ENCODE measurements at places on chromosomes 16 and 17. TPM values are rescaled to one million over a fixed set of nuclear protein-coding genes. Genes with fewer than 3 reads are reported as not detected.

DNA sequence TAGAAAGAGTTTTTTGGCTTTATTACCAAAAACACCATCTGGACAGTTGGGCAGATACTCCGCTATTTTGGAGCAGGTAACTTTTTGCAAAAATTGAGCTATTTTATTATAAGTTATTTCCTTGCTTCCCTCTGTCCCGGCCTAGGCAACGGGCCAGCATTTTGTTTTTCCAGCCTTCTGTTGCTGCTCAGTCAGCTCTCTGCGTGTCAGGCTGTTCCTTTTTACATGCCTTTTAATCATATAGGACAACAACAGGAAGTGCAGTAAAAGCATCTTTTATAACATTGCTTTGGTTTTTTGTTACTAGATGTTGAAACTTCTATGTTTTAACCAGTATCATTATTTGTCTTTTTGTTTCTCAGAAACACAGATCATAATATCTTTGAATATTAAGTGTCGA lies 30.4 kb downstream of the PPM1D start:
- DNase-seq, result no peak

DNA sequence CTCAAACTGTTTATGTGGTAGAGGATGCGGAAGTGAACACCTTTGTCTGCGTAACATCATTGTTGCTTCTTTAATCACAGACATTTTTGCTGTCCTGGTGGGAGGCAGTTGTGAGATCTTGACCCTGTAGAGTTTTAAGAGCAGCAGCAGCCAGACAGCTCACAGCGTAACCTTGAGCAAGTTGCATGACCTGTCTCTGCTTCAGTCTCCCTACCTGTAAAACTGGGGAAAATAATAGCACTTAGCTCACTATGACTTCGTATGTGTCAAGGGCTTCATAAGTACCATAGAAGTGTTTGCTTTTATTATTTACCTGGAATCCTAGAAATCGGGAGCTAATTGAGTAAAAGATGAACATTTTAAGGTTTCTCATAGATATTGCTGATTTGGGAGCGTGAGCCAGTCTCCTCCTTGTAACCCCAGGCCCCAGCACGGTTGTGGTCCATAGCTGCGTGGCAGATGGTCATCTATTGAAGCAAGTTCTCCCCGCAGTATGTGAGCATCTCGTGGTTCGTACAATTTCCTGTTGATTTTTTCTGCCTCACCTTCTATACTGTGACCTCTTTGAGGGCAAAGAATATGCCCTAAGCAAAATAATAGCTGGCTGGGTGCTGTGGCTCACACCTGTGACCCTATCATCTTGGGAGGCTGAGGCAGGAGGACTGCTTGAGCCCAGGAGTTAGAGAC lies 34.4 kb downstream of the GPRC5B start:
- DNase-seq, result no peak

- no peak for DNase-seq
Observed at GRCh38 chr16:71734511-71734910, 10.0 kb upstream of the PHLPP2 start.

- no peak for DNase-seq
Observed at GRCh38 chr17:2064980-2065785, 10.3 kb downstream of the HIC1 start.

DNA sequence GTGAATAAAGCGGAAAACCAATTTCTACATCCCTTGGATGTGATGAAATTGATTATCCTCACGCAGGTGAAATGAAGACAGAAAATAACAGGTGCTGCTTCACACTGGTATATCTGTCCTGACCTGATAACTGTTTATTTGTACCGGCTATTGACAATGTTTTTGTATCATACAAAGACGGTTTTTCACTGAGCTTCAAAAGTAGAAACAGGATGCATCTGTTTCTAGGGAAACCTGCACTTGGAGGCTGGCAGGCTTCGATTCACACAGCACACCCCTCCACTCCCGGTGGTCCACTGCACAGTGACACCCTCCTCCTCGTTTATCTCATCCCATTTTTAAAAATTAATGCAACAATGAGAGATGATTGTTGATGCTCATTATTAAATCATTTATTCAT lies 104.5 kb downstream of the CPPED1 start:
- DNase-seq, result no peak

- no peak for DNase-seq
Observed at GRCh38 chr17:79414063-79414792, 196.6 kb downstream of the RBFOX3 start.

DNA sequence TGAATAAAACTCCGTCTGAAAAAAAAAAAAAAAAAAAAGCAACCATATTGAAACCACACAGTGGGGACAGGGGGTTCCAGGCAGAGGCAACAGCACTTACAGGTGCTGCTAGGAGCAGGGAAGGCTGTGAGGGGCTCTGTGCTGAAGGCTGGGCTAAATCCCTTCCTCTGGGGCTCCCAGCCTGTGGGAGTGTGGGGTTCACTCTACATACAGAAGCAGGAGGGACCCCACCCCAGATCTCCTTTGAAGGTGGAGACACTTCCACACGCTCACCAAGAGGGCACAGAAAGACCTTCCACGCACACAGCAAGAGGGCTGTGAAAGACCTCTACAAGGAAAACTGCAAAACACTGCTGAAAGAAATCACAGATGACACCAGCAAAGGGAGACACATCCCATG lies 53.9 kb downstream of the USP22 start:
- no peak for DNase-seq

DNA sequence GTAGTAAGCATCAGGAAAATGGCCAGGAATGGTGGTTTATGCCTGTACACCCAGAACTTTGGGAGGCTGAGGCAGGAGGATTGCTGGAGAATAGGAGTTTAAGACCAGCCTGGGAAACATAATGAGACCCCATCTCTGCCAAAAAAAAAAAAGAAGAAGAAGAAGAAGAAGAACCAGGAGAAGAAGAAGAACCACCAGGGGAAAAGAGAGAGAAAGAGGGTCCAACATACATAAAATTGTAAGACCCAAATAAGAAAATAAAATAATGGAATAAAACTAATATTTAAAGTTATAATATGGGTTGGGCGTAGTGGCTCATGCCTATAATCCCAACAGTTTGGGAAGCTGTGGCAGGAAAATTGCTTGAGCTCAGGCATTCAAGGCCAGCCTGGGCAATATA lies 408.4 kb downstream of the ZFHX3 start:
- DNase-seq, result no peak

- DNase-seq, result no peak
Observed at GRCh38 chr17:35188111-35188510, 6.1 kb downstream of the SLC35G3 start.

DNA sequence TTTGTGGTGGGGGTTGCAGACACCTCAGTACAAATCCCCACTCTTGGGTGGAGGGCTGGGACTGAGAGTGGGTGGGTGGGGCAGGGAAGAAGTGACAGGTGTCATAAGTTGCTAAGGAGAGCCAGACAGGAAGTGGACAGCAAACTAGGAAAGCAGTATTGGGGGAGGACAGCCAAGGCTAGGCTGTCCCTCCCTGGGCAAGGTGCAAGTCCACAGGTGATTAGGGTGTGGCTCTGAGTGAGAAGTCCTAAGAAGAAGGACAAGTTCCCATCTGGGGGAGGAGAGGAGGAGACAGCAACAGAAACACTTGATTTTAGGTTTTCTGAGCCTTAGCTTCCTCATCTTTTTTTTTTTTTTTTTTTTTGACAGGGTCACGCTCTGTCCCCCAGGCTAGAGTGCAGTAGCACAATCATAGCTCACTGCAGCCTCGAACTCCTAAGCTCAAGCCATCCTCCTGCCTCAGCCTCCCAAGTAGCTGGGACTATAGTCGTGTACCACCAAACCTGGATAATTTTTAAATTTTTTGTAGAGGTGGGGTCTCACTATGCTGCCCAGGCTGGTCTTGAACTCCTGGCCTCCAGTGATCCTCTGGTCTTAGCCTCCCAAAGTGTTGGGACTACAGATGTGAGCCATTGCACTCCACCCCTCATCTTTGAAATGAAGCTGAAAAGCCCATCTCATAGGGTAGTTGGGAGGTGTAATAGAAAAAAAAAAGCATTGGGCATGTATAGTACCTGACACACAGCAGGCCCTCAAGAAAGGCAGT lies 2.5 kb downstream of the MAPK3 start:
- no peak for DNase-seq

DNA sequence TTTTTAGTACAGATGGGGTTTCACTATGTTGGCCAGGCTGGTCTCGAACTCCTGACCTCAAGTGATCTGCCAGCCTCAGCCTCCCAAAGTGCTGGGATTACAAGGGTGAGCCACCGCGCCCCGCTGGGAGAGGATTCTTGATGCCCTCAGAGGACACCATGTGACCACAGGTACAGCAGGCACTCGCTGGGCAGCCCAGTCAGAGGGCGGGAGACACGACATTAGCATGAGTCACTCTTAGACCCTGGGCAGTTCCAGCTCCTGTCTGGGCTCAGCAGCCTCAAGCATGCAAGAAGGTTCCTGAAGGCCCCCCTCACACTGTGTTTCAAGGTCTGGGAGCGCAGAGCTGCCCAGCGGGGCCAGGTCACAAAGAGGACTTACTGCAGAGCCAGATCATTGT lies 11.9 kb downstream of the STAC2 start:
- DNase-seq, result no peak

- no peak for DNase-seq
Observed at GRCh38 chr17:65559804-65560627, 1.4 kb downstream of the AXIN2 start.

- no peak for DNase-seq
Observed at GRCh38 chr16:23712976-23713375, at the start of gene ERN2. TSS of gene ERN2 (minus strand) at chr16:23713222. CDS start at chr16:23713187, 35 bp downstream.

GRCh38 chr16:55832773-55833691 lies at the start of gene CES1:
TSS of gene CES1 (minus strand) at chr16:55833096. CDS start at chr16:55833055, 41 bp downstream.
- no peak for DNase-seq

- DNase-seq, result no peak
Observed at GRCh38 chr16:12067714-12068401, 91.3 kb downstream of the SNX29 start.

GRCh38 chr17:46264456-46265198 lies 30.3 kb upstream of the LRRC37A start:
- DNase-seq, result no peak

DNA sequence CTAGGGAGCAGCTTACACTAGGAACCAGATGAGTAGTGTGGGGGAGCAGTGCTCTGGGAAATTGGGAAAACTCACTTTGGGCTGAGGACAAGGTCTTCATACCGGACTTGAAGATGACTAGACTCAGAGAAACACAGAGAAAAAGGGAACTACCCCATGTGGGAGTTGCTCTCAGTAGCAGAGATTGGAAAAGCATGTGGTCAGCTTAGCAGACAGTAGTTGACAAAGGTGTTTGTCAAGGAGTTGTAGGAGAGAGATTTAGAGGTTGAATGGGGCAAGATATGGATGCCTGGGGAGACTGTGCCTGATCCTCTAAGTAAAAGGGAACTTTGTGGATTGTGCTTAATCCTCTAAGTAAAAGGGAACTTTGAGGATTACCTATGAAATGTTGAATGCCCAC lies 194.5 kb upstream of the COX10 start:
- no peak for DNase-seq

DNA sequence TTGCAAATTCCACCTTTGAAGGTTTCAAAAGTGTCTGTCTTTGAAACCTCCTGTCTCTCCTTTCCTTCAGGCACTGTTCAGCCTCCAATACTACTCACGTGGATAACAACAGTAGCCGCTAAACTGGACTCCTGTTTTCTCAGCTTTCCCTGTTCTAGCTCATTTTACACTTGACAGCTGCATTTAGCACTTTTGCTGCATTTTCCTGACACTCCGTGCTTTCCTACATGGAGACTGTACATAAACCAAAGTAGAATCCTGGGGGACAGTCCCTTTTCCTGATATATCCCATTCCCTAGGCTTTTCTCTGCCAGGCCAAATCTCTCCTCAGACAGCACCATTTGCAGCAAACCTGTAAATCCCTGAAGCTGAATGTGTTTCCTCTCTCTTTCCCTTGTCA lies 3.6 kb downstream of the CCL5 start:
- DNase-seq, result no peak

GRCh38 chr17:61310590-61310989 lies 89.1 kb upstream of the TBX2 start:
- no peak for DNase-seq

GRCh38 chr17:67041531-67041930 lies 2.8 kb upstream of the CACNG1 start:
- no peak for DNase-seq

DNA sequence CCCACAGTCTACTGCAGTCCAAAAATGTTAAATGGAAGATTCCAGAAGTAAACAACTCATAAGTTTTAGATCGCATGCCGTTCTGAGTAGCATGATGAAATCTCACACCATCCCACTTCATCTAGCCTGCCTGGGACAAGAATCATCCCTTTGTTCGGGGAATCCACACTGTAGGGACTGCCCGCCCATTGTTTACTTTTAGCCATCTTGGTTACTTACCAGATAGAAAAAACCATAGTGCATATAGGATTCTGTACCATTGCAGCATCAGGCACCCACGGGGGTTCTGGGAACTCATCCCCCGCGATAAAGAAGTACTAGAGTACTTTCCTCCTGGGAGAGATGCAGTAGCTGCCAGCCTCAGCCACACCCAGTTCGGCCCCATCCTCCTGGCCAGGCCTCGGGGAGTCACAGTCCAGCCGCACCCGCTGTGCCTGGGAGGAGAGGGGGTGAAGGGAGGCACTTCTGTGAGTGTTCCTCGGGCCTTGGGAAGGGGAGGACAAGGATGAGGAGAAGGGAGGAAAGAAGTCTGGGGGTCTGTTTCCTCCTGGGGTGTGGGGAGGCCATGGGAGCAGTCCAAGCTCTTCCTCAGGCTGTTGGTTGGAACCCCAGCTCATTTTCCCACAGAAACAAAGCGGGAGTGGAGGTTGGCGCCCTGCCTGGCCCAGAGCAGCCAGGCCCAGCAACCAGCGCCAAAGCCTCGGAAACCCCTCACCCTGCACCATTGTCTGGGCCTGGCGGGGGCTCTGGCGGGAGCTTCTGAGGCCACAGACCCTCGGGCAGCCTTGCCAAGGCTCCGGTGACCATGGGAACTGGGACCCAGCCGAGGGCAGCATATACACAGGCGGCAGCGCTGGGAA lies 8.9 kb downstream of the TRIM47 start:
- DNase-seq, result no peak

DNA sequence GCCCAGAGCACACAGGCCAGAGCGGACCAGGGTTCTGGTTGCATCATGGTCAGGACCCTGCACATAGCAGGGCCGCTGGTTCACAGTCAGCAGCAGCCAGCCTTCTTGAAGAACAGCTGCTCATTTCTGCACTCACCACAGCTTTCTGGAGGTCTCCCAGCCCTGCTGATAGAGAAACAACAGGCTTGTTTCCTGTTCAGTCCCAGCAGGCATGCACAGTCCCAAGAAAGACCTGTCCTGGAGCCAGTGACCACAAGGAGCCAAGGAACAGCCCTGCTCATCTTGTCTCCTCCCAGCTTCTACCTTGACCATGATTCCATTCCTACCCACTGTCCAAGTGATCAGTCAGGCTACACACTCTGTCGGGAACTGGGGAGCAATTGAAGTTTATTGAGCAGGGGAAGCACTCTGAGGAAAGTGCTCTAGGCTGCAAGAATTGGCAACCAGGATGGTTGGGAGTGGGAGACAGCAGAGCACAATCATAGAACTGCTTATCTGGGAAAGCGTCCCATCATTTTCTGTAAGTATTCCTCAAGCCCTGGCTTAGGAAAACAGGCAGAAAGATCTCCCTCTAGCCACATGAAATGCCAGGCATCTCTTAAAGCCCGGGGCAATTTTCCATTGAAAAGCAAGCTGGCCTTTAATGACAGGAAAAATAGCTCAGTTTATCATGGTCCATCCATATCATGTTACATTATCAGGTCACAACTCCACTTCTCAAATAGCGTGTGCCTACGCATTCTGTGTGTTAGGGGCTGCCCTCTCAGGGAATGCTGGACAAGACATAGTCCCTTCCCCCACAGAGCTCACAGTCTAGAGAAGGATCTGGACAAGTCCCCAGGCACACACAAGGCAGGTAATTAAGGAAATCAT lies 155.4 kb upstream of the FOXF1 start:
- DNase-seq, result no peak

SLC16A13 gene
- 4.8 TPM for polyA plus RNA-seq

CDK5R1 gene
- polyA plus RNA-seq, result 4.2 TPM

NACA2 gene
- polyA plus RNA-seq, result 0.65 TPM

ABCC12 gene
- 0.05 TPM for polyA plus RNA-seq

Data from left renal cortex interstitium (tissue), 4 donors.